ENCODE measurements at places on chromosomes 1 and 21. TPM values are rescaled to one million over a fixed set of nuclear protein-coding genes. Genes with fewer than 3 reads are reported as not detected.

KLF17 gene
- total RNA-seq: not detected

ERICH3 gene
- total RNA-seq: not detected

RRP1 gene
- 28.1 TPM for total RNA-seq

PKNOX1 gene
- 20.9 TPM for total RNA-seq

SNX7 gene
- total RNA-seq: 60.0 TPM

KIF2C gene
- total RNA-seq: 38.3 TPM

OR2T2 gene
- total RNA-seq: not detected

FNDC10 gene
- 0.14 TPM for total RNA-seq

CD2 gene
- total RNA-seq: not detected

RAP1GAP gene
- 0.04 TPM for total RNA-seq

FAM72A gene
- total RNA-seq: 11.9 TPM

FAM43B gene
- not detected for total RNA-seq

SCAF4 gene
- 4.5 TPM for total RNA-seq

GOLT1A gene
- total RNA-seq: not detected

C8B gene
- not detected for total RNA-seq

FCGR1A gene
- not detected for total RNA-seq

KCNJ15 gene
- 0.04 TPM for total RNA-seq

LCA5L gene
- 0.21 TPM for total RNA-seq

RAB3B gene
- 14.8 TPM for total RNA-seq

C1orf87 gene
- not detected for total RNA-seq

HSD3B1 gene
- total RNA-seq: not detected

GBP7 gene
- total RNA-seq: not detected

EXO1 gene
- total RNA-seq: 11.7 TPM

LAD1 gene
- total RNA-seq: not detected

AGMAT gene
- 1.4 TPM for total RNA-seq

NAXE gene
- 126 TPM for total RNA-seq

IFI44 gene
- 18.1 TPM for total RNA-seq

USP1 gene
- total RNA-seq: 37.8 TPM

NUP210L gene
- 0.11 TPM for total RNA-seq

DMRTB1 gene
- not detected for total RNA-seq

NEGR1 gene
- total RNA-seq: 12.4 TPM

PTPRF gene
- 152 TPM for total RNA-seq

TAL1 gene
- total RNA-seq: 37.9 TPM

TEDDM1 gene
- not detected for total RNA-seq

ABCG1 gene
- total RNA-seq: 37.8 TPM

ALX3 gene
- not detected for total RNA-seq

MRPL55 gene
- 73.1 TPM for total RNA-seq

LMX1A gene
- not detected for total RNA-seq

SSBP3 gene
- total RNA-seq: 10.5 TPM

FAM151A gene
- total RNA-seq: not detected

NHLH1 gene
- total RNA-seq: under 0.01 TPM

GSTM5 gene
- 0.18 TPM for total RNA-seq

NSUN4 gene
- total RNA-seq: 17.3 TPM
